ENCODE measurements at places on chromosomes 5 and 9.

DNA sequence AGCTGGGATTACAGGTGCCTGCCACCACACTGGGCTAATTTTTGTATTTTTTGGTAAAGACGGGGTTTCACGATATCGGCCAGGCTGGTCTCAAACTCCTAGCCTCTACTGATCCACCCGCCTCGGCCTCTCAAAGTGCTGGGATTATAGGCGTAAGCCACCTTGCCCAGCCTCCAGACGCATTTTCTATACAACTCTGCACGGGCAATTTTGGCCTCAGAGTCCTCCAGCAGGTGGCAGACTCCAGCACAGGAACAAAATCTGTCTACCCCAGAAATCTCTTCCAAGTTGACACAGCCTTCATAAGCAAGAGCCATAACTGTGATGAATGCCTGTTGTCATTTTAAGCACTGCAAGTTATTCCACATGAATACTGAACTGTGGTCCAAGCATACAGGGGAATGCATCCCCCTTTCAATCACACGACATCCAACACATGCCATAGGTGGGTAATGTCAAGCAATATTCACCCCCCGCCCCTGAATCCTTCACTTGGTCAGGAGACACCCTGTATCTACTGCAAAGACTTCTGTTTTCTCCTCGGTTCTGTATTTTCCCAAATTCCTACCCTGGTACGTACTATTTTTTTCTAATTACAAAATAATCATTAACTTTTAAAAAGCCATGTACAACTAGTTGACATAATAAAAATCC lies 50.8 kb downstream of the ALDH7A1 start:
- no peak for DNase-seq

GRCh38 chr9:22265038-22265437 lies 181.6 kb upstream of the DMRTA1 start:
- DNase-seq, result no peak

DNA sequence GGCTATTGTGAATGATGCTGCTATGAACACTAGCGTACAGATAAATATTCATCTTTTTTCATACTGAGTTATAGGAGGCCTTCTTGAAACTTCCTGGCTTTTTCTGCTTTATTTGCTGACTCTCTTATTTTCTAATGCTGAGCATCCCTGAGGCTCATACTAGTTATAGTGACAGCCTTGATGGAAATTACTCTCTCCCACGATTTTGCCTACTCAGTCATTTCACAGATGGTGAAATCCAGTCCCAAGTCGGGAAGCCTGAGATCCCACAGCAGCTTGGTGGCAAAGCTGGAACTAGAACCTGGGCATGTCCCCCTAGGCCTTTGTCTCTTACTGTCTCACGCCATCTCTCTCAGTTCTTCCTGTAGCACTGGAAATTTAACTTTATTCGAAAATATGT lies 22.4 kb downstream of the NANS start:
- no peak for DNase-seq

DNA sequence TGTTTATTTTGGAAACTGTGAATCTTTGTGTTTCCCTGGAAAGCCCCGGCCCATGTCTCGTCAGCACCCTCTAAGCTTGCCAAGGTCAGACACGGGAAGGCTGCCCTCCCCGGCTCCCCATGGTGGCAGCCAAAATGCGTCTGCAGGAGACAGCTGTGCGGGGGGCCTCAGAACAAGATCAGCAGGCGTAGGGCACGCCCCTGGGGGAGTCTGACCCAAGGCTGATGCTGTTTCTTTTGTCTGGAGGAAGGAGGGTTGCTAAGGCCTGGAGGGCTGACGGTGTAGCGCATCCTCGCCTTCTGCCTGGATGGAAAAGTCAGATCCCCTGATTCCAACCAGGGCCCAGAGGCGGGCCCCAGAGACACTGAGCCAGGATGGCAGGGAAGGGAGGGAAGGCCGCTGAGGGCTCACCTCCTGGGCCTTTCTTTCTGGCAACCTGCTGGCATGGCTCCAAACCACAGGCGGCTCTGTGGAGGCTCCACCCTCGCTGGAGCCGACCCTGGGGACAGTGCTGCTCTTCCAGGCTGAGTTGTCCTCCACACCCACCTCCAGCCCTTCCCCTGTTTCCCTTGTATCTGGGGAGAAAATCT lies 57.2 kb downstream of the OLFM1 start:
- DNase-seq, result no peak

GRCh38 chr9:100914266-100914665 lies 114.3 kb upstream of the PLPPR1 start:
- no peak for DNase-seq

DNA sequence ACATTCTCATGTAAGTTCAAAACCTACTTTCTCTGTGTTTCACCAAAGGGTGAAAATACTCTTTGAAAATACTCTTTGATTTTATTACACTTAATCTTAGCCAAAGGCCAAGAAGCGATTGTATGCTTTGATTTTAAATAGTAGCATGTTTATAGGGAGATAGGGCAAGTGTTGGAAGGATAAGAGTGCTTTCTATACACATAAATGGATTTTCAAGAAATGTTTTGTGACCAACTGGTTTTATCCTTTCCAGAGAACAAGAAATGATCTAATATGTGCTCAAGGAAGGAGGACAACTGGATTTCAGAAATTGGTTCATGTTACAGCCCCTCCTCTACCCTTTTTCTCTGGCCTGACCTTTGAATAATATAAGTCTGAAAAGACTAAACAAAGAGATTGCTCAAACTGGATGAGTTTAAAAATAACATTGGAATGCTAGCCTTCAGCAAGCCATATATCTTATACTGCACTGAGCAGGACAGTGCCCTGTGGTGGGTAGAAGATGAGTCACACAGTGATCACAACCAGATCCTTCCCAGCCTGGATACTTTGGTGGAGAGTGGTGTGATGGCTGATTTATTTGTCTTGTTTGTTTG lies 13.1 kb downstream of the PALM2AKAP2 start:
- no peak for DNase-seq

GRCh38 chr5:137158691-137159090 lies 340.4 kb downstream of the SPOCK1 start:
- DNase-seq, result no peak

Data from activated CD4-positive, CD25-positive, alpha-beta regulatory T cell treated with anti-CD3 and anti-CD28 coated beads, Interleukin-2, amount 50 U/mL, for 16 hours (primary cell).